Natural killer cell treated with Interleukin-12 subunit alpha and Interleukin-12 subunit beta and Interleukin-15 and Interleukin-18, amount 100 ng/mL, for 72 hours (primary cell): ENCODE measurements at places on chromosomes 12 and 14.

- peak; percentile 83 for DNase-seq
Observed at GRCh38 chr12:131896080-131896810, 1.8 kb downstream of the ULK1 start.

DNA sequence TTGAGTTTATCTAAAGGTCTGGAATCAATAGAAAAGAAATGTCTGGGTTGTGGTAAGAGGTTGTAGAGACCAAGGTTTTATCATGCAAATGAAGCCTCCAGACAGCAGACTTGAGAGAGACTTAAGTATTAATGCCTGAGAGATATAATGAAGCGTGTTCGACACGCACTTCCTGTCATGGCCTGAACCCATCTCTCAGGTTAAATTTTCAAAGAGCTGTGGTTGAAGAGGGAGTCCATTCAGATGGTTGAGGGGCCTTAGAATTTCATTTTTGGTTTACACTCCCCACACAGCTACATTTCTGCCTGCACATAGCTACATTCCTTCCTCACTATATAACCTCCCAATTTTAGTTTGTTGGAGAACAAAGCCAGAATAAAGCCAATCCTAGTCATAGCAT is 10.1 kb upstream of the CLEC12A start:
- DNase-seq: no peak

DNA sequence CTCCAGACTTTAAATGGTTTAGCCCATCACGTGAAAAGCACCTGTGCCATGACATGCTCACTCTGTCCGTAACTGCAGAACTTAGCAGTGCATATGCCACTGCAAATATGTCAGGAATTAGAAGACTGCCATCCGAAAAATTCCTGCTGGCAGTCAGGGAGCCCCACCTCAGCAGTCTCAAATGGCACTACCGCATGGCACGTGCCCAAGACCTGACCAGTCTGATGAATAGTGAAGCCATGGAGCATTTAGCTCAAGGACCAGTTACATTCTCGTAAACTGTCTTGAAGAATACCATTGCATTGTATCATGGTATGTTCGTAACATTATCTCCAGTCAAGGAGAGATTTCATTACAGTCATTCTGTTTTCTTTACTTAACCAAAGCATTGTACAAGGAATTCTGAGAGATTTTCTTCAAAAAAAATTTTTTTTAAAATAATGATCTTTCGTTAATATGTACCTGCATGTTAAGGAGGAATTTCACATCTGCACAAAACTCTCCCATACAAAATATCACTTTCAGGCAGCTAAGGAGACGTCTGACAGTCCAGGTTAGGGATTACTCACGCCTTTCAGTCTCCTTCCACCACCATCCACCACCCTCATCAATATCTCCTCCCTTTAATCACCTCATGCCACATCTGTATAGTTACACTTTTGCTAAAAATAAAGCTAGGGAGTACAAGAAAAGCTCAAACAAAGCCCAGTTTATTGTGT is 138.5 kb downstream of the ANO2 start:
- no peak for DNase-seq

DNA sequence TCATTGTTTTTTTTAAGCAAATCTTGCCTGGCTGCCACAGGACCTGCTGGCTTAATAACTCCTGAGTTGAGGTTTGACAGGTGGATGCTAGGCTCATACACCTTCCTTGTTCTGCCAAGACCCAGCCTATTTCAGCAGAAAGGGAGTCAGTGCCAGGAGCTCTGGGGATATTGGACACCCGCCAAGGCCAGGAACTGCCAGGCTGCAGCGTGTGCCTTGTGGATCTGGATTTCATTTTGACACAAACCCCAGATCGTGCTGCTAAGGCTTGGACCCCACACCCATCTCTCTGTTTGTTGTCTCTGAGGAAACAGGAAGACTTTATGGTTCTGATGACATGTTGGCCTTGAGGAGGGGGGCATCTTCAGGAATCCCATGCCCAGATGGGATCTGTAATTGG is 44.4 kb upstream of the PRIMA1 start:
- no peak for DNase-seq

DNA sequence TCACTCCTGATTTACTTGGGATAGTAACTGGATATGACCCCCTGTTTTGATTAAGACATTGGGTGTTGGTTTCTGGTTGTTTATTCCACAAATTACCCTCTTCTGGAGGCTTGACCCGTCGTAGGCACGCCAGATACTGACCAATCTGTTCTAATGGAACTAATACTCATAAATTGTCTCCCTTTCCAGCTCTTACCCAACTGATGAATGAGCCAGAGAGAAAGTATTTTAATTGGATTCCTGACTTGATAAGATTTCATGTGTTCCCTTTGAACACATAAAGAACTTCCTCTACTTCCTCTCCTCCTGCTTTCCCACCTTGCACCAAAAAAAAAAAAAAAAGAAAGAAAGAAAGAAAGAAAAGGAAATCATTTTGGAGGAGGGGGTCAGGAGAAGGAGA is 340.9 kb downstream of the PCNX1 start:
- no peak for DNase-seq

DNA sequence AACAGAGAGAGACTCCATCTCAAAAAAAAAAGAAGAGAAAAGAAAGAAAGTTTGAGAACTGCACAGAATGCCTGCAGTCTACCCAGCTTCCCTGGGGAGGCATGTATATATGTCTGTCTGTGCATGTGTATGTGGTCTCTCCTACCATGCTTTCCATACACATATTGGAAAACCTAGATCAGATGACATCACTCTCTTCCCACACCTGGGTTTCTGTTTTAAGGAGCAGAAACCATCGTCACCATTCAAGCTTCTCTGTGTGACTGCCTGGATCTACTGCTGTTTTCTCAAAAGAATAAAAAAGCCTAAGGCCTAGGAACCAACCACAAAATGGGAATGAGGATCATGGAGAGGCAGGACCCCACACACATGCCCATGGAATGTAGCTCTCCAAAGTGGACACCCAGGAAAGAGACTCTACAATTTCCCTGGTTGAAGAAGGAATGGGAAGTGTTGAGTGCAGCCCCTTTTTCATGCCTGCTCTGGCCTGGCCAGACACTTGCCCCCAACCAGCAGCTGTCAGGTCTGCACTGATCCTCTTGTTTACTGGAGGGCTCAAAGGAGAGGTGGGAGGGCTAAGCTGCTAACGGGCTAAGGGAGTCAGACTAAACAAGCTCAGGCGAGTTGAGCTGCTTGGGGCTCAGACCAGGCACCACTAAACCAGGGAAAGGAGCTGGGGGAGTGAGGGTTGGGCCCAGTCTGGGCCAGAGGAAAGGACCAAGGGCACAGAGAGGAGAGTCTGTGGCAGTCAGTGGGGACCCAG is 7.7 kb upstream of the PCK2 start:
- DNase-seq: no peak

DNA sequence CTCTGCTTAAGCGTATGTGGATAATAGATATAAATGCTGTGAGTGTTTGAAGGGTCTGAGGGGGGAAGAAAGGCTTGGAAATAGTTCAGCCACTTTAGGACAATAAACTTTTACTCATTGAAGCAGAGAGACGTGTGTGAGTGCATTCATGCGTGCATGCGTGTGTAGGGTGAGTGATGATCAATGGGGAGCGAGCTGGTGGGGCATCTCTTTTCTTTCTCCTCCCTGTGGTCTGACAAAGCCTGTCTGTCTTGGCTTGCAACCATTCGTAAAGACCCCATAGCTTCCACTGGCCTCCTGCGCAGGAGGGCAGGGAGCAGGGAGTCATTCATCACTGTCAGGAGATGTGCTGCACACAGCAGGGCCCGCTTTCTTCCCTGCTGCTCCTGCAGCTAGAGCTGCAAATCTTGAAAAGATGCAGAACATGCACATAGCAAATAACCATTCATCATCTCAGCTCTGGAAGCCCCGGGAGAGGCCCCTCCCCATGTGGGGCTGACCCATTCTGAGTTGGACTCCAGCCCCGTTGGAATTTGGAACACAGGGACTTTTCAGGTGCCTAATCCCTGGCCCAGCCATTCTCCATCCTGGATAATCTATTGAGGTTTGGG is 223.2 kb downstream of the PPM1H start:
- no peak for DNase-seq

DNA sequence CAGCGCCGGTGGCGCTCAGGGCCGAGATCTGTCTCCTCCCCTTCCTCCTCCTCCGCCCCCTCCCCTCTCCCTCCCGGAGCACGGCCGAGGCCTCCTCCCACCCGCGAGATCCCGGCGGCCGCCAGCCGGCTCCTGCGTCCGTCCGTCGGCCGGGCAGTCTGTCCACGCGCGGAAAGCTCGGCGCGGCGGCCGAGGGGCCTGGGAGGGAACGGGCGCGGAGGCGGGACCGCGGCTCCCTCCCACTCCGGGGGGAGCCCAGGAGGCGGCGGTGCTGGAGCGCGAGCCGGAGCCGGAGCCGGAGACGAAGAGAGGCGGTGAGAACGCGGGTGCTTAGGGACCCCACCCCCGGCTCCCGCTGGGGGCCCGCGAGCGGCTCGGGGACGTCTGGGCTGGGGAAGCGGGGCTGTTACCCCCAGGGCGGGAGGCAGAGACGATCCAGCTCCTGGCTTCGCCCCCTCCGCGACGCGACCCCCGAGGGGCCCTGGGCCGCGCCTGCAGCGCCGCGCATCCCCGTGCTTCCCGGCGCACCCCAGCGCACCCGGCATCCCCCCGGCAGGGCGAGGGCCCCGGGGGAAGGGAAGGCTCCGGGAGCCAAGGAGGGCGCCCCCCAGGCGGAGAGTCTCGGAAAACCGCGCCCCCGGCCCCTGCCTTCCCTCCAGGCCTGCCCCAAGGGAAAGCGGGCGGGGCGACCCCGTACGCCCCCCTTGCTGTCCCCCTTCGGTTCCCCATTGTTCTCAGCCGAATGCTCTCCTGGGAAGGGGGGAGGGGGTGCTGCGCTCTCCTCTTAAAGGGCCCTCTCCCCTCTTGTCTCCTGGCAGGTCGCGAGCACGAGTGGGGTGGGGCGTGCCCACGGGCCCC is at the start of gene DTX1:
Gene DTX1 (plus strand): TSS at position 100 of the 858 bp plus-strand sequence. CDS start 1,463 bp downstream, outside the sequence.
- peak; percentile 58 for DNase-seq

- DNase-seq: no peak
Observed at GRCh38 chr14:90087433-90087832, 25.6 kb downstream of the KCNK13 start.

DNA sequence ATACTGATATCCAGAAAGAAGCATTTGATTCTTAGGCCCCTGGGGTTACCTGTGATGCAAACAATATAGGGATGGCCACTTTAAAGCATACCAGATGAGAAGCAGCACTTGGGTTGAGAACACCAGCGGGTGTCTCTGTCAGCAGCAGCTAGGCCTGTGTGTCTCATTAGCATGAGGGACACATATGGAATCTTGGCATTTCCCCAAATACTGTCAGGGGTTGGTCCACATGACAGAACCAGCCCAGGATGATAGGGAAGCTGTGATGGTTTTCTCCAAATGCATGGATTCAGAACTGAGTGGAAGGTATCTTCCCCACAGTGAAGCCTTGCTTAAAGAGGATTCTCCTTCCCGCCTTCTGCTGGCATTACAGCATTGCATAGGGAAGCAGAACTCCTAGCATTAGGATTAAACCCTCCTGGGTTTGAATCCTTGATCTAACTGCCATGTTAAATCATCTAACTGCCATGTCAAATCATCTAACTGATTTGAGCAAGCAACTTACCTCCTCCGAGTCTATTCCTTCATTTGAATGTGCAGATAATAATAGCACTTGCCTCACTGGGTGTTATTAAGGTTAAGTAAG is 111.5 kb upstream of the WSCD2 start:
- no peak for DNase-seq

DNA sequence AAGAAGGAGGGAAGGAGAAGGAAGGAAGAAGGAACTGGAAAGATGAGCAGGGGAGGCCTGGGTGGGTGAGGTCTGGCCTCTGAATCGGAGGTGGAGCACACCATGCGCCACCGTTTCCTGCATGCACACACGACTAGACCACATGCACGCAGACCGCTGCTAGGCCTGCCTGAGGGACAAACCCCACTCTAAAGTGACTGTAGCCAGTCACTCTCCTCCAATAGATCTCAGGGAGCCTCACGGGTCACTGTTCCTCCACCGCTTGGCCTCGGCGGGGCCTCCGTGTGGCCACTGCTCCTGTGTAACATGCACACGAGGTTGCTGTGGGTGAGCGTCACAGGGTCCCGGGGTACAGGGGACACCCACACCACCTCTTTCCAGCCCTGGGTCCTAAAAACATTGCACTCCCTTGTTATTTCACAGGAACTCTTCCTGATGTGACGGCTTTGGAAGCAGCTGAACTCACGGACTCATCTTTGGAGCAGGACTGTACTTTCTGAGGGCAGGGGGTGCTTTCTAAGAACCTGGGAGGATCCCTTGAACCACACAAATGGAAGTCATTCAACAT is 17.6 kb upstream of the CEBPE start:
- no peak for DNase-seq

DNA sequence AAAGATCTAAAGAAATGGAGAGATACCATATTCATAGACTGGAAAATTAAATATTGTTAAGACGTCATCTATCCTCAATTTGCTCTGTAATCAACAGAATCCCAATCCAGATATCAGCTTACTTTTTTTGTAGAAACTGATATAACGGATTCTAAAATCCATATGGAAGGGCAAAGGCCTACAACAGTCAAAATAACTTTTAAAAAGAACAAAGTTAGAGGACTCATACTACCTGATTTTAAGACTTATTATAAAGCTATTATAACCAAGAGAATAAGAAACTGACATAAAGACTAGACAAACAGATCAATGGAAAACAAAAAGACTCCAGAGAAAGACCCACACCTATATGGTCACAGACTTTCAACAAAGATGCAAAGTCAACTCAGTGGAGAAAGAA is 6.0 kb downstream of the DDX24 start:
- no peak for DNase-seq

GRCh38 chr12:47777741-47778558 is 4.9 kb downstream of the SLC48A1 start:
- no peak for DNase-seq
